ENCODE measurements at places on chromosomes 2 and 18.

DNA sequence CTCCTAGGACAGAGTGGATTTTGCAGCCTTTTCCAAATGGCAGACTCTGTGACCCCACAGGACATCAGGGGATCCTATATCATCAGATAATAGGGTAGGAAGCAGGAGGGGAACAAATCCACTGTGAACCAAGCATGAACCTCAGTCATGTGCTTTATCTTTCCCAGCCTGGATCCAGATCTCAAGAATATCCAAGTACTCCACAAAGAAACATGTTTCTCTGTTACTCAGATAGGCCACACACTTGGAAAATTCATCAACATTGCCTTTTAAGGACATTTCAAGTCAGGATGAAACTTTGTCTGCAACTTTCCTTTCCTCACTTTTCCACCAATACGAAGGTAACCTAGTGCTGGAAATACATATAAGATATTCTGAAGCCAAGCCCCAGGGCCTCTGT is 85.8 kb downstream of the RDH14 start:
- no peak for DNase-seq

DNA sequence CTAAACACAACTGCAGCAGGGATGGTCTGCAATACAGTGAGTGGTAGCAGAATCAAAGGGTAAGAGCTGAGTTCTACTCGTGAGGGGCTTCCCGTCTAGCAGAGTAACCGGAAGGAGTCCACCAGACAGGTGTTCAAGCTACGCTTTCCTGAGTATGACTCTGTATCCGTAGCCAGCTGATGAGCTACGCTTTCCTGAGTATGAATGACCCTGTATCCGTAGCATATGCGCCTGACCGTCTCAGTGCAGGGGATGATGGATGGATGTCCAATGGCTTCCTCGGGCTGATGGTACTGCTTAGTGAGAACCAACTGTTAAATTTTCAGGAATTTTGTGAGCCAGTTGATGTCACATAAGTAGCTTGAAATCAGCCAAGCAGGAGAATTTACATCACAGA is 244.1 kb upstream of the MYT1L start:
- DNase-seq = no peak

- DNase-seq = no peak
Measured at GRCh38 chr2:102460467-102460866, 12.6 kb upstream of the SLC9A4 start.

GRCh38 chr18:27605107-27605834 is 420.2 kb upstream of the CHST9 start:
- DNase-seq = peak; percentile 92

GRCh38 chr2:29520001-29520400 is 401.4 kb downstream of the ALK start:
- no peak for DNase-seq

DNA sequence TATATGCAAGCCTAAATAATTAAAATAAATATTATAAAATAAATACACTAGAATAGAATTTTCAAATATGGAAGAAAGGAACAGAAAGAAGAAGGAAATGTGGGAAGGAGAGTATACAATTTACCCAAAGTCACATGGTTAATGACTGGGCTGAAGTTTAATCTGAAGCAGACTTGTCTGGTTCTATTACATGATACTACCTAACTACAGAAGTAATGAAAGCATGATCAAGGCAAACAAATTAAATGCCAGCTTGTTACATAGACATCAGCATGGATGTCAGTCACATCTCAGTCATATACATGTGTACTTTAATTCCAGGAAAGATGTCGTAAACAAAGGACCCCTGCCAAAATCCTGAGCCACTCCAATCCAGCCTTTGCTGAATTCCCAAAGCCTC is 1060.8 kb downstream of the CNTNAP5 start:
- no peak for DNase-seq

- no peak for DNase-seq
Measured at GRCh38 chr2:133122529-133122928, 445.7 kb downstream of the NCKAP5 start.

- DNase-seq = no peak
Measured at GRCh38 chr2:220949466-220949865, 622.6 kb downstream of the EPHA4 start.

DNA sequence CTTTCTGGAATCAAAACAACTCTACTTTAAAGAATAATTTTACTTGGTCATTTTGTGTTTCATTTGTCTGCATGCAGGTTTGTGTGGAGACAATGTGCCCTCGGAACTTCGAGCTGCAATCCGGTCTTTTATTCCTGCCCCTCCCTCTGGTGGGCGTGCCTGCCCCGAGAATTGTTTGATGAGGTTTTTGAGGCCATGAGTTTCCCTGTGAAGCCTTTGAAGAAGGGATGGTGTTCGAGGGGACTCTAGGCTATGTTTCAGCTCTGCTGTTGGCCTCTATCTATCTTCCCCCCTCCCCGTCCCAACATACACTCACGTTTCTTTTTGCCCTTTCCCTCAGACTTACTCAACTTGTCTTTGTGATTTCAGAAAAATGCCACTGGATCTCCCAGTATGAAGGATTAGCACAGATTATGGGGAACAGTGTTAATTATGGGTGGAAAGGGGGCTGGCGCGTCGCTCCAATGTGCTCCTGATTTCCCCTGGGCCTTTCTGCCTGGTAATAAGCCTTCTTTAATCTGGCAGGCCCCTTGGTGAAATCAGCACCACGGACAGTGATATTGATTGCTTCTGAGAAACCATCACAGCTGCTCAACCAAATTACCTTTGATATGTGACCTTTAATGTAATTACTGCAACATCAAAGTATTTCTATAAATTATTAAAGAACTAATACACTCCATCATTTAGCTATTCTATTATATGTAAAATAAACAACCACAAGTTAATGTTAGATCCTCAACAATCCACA is 82.2 kb downstream of the CELF4 start:
- DNase-seq = no peak

- no peak for DNase-seq
Measured at GRCh38 chr2:222989431-222989830, 62.6 kb upstream of the KCNE4 start.

DNA sequence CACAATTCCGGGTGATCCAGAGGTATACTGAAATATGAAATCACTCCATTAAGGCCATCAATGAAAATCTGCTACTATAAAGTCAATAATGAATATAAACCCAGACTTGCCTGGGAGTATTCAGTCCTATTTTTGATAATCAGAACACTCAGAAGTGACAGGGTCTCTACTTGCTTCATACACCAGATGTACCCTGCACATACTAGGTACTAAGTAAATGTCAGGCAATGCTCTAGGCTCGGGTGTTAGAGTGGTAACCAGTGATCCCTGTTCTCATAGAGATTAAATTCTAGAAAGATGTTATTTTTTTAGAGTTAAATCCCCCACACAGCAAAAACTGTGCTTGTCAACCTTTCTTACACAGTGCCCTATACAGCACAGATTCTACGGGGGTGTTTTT is 12.3 kb downstream of the STAT1 start:
- no peak for DNase-seq

DNA sequence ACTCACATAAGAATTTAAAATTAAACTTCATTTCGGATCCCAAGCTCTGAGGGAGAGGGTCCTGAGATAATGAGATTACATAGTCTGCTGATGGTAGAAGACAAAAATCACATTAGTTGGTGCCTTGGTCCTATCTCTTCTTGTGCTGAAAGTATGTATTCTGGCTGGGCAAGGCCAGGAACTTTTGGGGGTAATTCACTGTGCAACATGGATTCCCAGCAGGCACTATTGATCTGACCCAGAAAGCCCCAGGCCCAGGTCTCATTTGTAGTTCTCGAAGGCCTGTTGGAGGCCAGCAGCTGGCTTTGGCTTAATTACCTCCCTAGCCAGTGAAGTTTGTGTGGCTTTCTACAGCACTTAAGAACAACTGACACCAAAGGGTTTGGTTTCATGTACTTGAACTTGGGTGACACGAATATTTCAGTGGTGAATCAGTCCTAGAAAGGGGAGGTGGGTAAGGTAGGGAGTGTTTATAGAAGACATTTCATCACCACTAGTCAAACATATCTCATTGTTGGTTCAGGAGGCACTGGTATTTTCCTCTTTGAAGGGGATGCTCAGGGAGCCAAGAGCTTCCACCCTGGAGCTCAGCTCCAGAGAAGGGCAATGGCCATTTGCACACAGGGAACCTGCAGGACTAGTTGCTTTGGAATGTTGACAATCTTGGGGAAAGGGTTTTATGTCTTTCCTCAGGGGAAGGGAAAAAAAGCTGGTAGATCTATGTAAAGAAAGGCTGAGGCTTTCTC is 217.8 kb downstream of the OSR1 start:
- no peak for DNase-seq

DNA sequence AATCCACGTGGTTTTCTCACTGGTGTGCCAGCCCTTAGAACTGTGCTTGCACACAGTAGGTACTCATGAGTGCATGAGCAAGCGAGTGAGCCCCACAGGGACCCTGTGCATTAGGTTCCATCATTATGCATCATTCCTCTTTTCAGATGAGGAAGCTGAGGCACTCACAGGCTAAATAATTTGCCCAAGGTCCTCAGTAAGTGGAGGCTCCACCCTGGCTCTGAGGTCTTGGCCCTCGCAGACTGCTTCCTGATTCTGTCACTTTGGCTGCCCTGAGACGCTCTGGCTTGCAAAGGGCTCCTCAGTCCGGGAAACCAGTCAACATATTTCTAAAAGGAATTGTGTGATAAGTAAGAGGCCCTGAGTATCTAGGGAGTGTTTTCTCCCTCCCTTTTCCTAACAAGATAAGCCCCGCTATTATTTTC is 71.7 kb downstream of the IL1R2 start:
- peak; percentile 31 for DNase-seq

DNA sequence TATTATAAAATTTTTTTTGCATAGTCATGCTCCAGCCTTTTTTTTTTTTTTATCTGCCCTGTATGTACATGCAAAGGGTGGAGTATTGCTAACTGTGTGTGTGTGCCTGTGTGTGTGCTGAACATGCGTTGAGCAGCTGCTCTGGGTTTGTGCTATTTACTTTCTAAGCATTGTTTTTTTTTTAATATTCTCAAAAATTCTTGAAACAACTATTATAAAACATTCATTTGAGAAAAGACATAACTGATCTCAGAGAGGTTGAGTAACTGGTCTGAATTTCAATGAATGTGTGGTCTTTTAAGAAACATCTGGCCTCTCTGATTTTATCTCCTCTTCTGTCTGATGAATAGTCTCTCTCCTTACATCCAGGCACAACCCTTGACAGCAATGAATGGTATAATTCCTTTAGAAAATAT is 366.0 kb upstream of the SLC14A2 start:
- no peak for DNase-seq

DNA sequence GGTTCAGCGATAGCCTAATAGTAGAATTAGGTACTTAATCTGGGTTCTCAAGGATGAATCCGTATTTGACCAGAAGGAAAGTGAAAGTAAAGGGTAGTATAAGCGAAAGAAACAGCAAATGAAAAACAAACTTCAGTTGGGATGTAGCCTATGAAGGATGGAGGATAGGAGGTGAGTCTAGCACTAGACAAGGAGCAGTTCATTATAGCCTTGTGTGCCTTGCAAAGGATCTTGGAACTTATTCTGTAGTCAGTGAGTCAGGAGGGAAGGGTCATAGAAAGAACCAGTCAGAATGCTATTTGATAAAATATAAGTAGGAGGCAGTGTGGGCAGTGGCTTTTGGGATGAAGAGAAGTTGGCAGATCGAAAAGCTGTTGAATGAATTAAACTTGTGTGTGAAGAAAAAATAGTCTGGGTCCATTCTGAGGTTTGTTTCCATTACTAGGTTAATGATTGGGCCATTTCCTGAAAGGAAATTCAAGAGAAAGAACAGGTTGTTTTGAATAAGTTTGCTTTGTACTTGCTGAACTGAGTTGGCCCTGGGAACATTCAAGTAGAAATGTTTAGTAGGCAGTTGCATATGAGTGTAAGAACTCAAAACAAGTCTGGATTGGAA is 48.5 kb downstream of the ANKRD12 start:
- DNase-seq = no peak

DNA sequence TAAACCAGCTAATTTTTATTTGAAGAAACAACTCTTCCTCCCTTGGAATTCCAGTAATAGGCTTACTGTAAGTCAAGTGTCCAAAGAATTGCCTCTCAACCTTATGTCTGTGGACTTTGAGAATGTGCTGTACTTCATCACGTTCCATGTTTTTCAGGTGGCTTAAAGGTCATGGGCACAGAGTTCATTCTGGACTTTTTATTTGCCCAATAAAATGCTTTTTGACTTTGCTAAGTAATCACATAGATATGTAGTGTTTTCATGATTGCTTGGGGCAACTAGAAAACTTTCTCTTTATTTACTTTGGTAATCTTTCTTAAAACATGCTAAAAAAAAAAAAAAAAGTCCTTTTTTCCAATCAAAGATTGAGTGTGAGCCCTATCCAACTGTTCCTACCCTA is 10.4 kb upstream of the DNAH7 start:
- no peak for DNase-seq

- no peak for DNase-seq
Measured at GRCh38 chr18:56580026-56580425, 58.4 kb downstream of the TXNL1 start.

- peak; percentile 56 for DNase-seq
Measured at GRCh38 chr2:85523903-85524335, 15.0 kb upstream of the MAT2A start.

DNA sequence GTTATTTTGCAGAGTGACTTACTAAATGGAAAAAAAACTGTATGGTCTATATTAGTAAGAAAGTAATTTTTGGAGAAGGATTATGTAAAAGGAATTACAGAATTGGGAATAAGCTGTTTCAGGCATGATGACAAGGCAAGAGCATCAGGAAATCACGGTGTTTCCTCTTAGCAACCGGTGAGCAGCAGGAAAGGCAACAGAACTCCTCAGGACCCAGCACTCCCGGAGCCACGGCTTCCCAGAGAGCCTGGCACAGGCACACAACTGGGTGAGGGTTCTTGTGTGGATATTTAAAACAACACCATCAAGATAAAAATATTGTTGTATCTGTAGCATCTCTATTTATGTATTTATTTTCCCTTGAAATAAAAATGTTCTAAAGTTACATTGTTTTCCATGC is 34.4 kb downstream of the CYP27C1 start:
- DNase-seq = no peak

DNA sequence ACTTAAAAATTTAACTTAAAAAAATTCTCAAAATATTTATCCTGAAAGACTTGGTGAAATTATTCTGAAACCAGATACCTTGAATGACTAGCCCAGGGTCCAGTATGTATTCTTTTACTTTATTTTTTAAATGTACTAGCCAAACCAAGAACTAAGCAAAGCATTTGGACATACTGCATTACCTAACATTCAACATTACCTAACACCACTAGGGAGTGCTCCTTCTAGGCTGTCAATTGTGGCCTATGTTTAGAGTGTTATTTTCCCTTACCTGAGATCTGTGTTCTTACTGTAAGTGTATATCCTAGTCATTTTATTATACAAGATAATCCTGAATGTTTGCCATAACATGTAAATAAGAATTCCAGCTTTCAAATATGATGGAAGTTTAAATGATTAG is 496.6 kb downstream of the PTPRM start:
- DNase-seq = no peak
